ENCODE measurements at places on chromosomes 6 and 20.

DNA sequence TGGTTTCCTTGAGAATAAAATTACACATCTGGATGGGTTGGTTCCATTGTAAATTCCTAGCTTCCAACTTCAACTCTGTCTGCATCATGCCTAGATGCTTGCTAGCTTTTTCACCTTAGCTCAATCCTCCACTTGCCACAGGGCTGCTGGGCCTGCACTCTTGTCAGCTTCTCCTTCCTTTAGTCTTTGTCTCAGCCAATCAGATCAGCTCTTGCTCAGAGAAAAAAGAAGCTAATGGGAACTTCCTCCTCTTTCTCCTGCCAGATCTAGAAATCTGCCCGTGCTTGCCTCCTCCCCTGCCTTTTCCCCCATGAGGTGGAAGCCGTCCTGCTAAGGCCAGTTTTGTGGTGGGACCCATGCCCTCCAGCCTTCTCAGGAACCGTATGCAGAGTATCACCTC, 18.5 kb downstream of the RAE1 start:
- DNase-seq: no peak

DNA sequence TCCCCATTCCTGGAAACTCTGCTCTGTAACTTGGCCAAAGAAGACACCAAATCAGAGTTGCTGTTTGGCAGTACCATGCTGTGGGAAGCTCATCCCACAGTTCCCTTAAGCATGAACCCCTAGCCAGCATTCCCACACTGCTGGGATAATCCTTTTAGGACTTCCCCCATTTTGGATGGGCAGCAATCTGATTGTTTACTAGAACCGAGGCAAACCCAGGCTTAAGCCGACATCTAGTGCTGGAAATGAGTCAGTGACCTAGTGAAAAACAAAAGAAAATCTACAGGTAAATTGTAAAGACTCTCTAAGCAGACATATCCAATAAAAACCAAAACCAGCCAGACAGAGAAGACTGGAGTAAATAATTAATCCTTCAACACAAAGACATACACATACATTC, 5.2 kb downstream of the DNAH8 start:
- DNase-seq: peak; percentile 35

DNA sequence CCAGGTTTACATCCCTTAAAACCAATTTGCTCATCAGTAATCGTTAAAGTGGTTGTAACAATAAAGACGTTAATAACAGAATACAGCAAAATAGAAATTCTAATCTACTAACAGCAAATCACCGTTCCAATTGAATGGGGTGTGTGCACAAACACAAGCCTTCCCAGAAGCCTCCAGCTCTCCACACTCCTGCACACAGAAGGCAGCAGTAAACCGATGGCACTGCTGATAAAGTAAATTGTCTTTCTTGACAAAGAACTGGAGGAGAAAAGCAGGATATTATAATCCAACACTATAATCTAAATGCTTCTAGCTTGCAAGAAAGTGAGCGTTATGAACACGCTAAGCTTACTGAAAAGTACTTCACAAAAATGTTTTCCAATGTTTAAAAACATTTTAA, 7.0 kb downstream of the ZNF217 start:
- no peak for DNase-seq

DNA sequence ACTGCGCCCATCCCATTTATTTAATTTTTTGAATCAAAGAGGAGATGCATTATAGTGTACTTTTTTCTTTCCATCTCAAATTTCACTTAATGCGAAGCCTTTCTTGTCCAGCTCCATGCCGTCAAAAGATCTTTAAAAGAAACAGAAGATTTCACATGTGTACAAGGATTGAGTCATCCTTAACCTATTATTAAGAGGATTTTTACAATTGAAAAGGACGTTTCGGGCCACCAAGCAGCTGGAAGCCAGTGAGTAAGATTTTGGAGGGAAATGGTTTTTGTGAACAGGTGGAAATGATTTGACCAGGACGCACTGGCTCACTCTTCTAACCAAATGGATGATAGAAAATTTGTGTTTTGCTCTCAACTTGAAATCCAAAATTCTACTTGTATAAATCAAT, 15.1 kb upstream of the CCDC170 start:
- no peak for DNase-seq

DNA sequence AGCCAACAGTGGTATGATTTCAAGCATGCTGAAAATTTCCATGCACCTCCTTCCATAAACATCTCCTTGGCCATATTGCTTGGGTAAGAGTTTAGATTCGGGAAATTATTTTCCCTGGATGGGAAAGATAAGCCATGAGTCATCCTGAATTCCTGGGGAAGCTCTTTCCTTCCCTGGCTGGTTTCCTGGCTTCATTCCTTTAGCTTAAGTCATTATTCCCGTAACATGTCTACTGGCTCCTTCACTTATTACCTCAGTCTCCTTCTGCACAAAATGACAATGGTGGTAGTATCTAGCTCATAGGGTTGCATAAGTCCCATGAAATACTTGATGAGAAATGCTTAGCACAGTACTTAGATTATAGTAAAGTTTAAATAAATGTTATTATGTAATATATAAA, 27.6 kb downstream of the TINAG start:
- no peak for DNase-seq

GRCh38 chr6:56241124-56241802, 6.1 kb downstream of the COL21A1 start:
- peak; percentile 78 for DNase-seq

DNA sequence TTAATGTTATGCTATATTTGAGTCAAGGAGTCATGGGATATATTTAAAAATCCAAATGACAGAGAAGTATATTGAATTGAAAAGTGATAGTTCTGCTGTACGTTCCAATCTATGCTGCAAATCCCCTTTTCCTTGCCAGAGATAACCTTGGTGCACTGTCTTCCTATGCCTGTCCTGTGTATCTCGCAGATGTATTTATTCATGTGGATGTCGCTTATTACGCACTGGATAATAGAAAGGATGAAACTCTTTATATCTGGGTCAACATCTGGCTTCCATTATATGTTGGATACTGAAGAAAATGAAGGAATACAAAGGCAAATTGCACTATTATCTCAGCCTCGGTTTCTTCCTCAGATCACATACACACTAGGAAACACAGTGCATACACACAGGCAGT, 331.3 kb downstream of the BCKDHB start:
- DNase-seq: no peak

All from DMS53 (cell line).